ENCODE measurements at places on chromosomes 2 and 18.

DNA sequence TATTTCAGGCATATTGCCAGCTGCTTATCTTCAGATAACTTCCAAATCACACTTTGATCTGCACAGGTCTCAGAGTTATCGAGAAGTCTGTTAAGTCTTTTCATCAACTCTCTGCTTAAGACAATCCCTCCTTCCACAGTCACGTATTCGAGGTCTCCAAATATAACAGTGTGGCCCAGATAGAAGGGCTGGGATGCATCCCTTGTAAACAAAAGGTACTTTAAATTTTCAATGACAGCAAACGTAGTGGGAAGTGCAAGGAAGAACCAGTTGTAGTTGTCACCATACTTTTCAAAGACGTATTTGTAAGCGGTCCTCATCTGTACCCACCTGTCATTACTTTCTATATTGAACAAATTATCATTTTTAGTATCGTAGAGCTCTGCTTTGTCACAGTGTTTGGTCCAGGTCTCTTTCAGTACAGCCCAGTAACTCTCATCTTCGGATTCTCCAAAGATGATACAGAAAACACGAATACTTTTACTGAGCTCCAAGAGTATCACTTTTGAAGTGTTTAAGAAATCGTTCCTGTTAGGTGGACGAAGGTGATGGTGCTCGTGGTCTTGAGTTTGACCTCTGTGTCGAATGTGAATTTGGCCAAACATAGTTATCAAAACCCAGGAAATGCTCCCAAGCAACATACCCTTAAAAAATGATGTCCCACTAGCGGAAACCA, 445 bp downstream of the C1GALT1C1L start:
- DNase-seq = no peak

DNA sequence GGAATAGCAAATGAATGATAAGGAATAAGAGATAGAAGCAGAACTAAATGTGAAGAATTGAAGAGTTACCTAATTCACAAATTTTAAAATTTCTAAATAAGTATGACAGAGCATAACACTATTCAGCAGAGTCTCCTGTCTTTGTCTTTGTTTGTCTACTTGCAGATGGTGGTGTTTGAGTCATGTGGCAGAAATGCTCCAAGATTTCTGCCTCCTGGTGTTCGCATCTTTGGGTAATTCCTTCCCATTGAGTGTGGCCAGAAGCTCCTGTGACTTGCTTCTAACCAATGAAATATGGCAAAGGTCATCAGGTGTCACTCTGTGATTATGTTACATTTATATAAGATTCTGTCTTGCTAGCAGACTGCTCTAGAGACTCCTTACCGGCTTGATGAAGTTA, 45.6 kb upstream of the GALNT3 start:
- DNase-seq = no peak

- no peak for DNase-seq
Observed at GRCh38 chr2:23684395-23685176, 242.3 kb downstream of the ATAD2B start.

DNA sequence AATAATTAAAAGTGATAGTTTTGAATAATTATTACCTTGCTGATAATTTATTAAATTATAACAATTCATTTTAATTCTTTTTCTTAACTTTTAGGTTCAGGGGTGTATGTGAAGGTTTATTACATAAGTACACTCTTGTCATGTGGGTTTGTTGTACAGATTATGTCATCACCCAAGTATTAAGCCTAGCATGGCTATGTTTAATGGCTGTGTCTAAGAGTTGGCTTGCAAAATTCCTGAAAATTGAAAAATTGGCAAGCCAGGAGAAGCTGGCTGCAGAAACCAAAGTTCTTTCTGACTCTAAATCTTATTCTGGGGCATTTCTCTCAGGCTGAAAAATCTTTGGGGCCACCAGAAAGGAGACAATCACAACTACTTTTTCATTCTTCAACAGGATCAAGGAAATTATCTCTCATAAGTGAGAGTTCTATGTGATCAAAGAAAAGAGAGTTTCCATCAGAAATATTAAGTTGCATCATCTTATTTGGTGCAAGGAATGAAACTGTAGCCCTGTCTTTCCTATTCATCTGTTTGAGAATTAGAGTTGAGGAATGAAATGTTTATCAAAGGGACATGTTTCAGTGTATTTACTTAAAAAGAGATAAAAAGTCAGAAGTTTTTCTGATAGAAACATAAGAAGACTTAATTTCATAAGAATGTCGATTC, 412.1 kb upstream of the CDH2 start:
- no peak for DNase-seq

DNA sequence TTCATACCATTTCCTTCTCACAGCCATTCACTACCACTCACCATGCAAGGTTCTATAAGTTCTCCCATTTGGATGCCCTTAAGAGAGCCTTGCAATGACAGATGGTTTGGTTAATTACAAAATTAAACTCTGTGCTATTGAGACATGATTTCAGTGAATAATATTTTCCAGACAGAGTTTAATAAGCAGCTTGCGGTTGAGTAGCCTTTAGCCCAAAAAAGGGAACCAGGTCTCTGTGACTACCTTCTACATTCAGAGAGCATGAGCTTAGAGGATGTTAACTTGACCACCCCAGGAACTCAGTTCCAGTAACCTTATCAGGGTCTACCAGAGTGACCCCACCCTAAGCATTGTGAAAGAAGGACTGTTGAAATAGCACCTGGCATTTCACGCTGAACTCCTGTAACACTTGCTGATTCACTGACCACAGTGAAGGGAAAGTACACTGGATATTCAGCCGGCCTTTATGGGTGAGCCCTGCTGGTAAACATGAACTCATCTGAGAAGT, 1173.1 kb upstream of the ZEB2 start:
- DNase-seq = no peak

DNA sequence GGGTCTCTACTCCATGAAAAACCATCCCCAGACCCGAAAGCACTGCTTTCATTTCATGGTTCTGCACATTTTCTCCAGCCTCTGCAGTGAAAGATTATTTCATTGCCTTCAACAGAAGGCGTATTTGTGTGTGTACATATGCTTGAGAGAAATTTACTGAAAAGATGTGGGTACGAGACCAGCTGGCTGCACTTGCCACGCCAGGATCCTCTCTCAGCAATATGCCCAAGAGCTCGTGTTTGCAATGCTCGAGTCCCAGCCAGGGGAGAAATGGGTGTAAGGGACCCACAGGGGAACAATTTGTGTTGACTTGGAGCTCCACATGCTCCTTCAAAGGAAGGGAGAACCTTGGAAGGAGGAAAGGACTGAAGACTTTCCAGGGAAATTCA, 37.3 kb downstream of the TMEM177 start:
- DNase-seq = no peak

GRCh38 chr2:178997477-178997876, 52.5 kb downstream of the CCDC141 start:
- no peak for DNase-seq

All from iPS DF 19.7 (cell line).